ENCODE measurements at places on chromosomes 5 and 9. TPM values are rescaled to one million over a fixed set of nuclear protein-coding genes. Genes with fewer than 3 reads are reported as not detected.

PCDHB5 gene
- 1.3 TPM for total RNA-seq

ATP10B gene
- total RNA-seq: not detected

S100Z gene
- total RNA-seq: not detected

CTNND2 gene
- 1.7 TPM for total RNA-seq

TSLP gene
- total RNA-seq: 4.5 TPM

PLPP7 gene
- 115 TPM for total RNA-seq

MARCOL gene
- not detected for total RNA-seq

SLC22A4 gene
- total RNA-seq: 1.6 TPM

RAPGEF6 gene
- total RNA-seq: 8.2 TPM

IL5 gene
- not detected for total RNA-seq

CER1 gene
- not detected for total RNA-seq

FGF10 gene
- 1.6 TPM for total RNA-seq

TIMD4 gene
- total RNA-seq: not detected

DNAH5 gene
- total RNA-seq: 0.27 TPM

KIF20A gene
- total RNA-seq: 0.65 TPM

FAM174A gene
- total RNA-seq: 14.4 TPM

GBGT1 gene
- 6.4 TPM for total RNA-seq

STPG3 gene
- total RNA-seq: 1.3 TPM

PCDHA9 gene
- total RNA-seq: not detected

FIBCD1 gene
- 0.59 TPM for total RNA-seq

PCDHGB3 gene
- 7.6 TPM for total RNA-seq

BHMT2 gene
- 10.0 TPM for total RNA-seq
